ENCODE measurements at places on chromosomes 3 and 15.

GRCh38 chr3:33074217-33075067 lies 22.5 kb downstream of the GLB1 start:
- DNase-seq, result peak; percentile 74

DNA sequence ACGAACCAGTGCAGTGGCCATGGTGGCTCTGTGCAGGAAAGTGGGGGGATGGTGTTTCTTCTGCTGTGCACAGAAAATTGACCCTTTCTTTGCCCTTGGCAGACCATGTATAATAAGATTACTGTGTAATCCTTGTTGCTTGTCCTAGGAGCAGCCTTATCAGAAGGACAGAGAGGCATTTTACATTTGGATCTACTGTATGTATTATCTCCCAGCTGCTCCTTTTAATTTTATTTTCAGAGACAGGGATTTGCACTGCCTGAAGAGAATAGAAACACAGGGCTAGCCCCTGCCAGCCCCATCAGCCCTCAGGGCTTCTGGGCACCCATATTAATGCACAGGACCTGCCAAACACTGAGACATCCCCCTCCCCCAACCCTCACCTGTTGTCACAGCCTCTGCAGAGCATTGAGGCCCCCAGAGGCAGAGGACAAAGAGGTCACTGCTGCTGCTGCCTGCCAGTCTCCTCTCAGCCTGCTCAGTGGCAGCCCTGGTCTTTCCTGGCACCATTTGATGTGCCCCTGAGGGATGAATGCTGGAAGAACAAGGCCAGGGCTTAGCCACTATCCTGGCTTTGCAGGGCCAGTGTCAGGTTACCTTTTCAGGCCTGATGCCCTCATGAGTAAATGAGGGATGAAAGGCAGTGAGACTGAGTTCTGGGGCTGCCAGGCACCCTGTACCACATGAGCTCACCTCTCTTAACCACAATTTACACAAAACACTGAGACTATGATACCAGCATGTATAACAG lies 533.4 kb downstream of the NTRK3 start:
- no peak for DNase-seq

DNA sequence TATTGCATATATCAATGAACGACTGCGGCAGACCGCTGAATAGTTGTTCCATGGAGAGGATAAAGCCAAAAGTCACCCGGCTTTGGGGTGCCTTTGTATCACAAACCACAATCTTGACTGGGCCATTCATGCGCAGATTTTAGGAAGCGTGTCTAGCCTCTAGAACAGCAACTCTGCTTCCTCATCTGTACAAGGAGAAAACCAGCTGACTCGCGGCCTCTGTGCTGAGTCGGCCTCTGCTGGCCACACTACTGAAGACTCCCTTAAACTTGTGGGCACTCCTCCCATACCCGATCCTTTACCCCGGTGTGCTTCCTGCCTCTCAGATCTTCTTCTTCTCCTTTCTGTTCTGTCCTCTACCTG lies 872 bp downstream of the DLEC1 start:
- no peak for DNase-seq

DNA sequence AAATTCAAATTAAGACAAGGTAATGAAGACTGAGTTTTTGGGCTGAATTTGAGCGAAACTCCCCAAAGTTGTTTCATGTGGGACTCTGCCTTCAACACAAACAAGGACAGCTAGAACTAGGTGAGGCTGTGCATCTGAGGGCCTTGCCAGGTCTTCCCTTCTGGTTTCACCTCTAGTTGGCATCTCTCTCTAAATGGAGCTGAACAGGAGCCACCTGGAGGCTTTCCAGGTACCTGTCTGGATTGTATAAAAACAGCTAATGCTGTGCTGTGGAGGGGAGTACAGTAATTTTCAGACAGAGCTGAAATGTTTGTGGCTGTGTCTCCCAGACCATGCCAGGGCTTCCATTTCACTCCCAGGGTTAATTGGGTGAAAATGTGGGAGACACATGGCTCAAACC lies 27.1 kb downstream of the TRIM71 start:
- DNase-seq, result no peak

GRCh38 chr15:100807028-100807427 lies 72.6 kb upstream of the ALDH1A3 start:
- DNase-seq, result no peak

- no peak for DNase-seq
These were observed 36.9 kb downstream of the APBA2 start for GRCh38 chr15:28922707-28923012.

DNA sequence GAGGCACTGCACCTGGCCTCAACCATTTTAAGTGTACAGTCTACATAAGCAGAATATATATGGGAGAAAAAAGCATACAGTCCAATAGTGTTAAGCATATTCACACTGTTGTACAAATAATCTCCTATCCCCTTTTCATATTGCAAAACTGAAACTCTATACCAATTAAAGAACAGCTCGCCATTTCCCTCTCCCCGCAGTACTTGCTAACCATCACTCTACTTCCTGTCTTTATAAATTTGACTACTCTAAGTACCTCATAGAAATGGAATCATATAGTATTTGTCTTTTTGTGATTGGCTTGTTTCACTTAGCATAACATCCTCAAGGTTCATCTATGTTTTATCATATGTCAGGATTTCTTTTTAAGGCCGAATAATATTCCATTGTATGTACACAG lies 21.6 kb upstream of the TASOR start:
- no peak for DNase-seq

GRCh38 chr3:130669740-130670139 lies 76.9 kb downstream of the PIK3R4 start:
- DNase-seq, result no peak

- no peak for DNase-seq
These were observed 712 bp upstream of the MME start for GRCh38 chr3:155079468-155079745.

DNA sequence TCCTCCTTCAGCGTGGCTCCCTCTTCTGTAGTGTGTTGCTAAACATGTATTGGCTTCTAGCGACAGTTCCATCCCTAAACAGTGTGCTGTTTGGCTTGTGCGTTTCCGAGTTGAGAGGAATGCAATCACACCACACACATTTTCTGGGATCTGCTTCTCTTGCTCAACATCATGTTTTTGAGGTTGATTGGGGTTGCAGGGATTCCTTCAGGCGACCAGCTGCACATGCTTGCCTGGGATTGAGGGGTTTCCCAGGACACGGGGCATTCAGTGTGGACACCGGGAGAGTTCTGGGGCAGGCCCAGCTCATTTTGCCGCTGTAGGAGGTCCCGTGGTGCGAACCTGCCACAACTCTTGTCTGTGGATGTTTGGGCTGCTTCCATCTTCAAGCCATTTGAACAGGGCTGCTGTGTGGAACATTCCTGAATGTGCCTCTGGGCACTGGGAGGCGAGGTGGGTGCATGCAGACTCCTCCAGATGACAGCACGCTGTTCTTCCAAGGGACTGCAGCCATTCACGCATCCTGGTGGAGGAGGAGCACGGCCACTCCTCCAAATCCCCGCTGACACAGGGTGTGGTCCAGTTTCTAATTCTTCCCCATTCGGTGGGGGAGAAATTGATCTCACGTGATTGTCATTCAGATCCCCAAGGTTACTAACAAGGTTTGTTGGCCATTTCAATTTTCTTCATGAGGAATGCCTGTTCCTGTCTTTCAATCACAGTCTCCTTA lies 82.8 kb downstream of the PLXNA1 start:
- no peak for DNase-seq

DNA sequence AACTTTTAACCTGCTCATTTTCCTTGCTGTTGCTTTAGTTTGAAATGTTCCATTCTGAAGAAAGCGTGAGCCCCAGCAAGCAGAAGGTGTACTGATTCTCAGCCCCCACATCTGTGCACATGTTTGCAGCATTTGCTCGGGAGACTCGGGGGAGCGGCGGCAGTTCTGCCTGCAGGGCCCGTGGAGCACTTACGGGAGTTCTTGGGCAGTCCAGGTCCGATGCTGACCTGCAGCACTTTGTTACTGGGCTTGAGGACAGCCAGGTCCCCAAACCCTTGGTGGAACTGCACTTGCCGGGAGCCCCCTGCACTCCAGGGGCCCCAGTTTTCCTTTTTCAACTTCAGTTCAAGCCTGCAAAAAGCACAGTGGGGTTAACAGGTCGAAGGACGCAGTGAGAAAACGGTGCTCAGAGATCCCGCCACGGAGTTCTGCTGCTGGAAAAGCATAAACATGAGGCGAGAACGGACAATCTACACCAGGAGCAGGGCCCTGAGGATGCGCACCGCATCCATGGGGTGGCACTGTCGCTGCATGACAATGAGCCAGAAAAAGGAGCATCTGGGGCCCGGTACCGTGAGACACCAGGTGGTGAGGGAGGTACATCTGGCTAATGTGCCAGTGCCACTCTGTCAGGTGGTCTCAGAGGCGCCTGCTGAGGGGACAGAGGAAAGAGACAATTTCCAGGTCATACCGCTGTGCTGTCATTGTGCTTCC lies 45.6 kb upstream of the LDHAL6B start:
- DNase-seq, result no peak

DNA sequence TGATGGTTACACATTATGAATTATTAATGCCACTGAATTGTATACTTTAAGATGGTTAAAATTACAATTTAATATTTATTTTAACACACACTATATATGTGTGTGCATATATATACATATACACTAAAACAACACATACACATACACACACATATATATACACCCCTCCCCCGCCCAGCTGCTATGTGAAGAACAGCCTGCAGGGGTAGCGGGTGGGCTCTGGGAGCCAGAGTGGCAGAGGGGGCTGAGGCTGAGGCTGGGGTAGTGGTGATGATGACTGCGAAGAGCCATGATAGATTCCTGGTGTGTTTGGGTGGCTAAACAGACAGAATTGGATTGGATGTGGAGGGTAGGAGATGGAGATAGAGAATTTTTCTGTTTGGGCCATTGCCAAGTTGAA lies 39.4 kb upstream of the APEH start:
- DNase-seq, result no peak

DNA sequence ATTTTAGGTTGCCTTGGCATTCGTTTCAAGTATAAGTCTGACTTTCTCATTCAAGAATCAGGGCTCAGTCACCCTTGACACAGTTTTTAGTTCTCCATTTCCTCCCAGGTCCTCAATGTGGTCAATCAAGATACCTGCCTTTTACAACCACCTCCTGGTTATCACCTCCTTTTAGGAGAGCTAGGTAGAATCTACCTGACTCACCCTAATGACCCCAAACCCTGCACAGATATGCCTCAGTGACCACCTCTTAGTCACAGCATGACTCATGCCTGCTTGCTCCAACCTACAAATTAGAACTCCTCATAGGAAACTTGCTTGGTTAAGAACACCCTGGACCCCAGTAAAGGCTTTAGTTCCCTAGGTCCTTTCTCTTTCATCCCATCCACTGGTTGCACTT lies 22.5 kb downstream of the DMXL2 start:
- no peak for DNase-seq

DNA sequence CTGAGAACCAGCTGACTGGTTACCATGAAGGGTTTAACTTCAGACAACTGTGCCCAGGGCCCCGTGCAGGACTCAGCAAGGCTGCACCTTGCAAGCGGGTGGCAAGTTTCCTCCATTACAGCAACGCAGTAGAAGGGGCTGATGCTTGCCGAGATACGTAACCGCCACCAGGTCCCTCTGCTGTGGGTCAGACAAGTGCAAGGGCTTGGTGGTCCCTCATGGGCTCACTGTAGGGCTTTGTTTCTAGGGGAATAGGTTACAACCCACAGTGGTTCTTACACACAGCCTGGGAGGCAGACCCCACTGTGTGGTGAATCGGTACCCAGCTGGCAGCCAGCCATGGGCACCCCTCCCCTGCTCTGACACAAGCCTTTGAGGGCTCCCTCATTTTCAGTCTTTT lies 15.5 kb upstream of the SNRPA1 start:
- no peak for DNase-seq

- DNase-seq, result no peak
These were observed 33.4 kb downstream of the LSM3 start for GRCh38 chr3:14212032-14212431.

DNA sequence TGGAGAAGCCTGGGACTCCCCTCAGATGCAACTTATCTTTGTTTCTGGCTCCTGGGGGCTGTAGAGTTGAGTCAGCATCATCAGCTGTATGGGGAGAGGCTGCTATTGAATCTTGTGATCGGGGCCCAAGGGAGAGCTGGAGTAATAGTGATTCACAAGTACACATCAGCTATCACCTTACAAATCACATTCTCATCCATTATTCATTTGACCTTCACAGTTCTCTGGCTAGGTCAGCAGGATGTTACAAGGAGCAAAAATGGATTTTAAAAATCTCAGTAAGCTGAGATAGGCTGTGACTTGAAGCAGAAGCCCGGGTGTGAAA lies 175.0 kb downstream of the OPA1 start:
- DNase-seq, result no peak

DNA sequence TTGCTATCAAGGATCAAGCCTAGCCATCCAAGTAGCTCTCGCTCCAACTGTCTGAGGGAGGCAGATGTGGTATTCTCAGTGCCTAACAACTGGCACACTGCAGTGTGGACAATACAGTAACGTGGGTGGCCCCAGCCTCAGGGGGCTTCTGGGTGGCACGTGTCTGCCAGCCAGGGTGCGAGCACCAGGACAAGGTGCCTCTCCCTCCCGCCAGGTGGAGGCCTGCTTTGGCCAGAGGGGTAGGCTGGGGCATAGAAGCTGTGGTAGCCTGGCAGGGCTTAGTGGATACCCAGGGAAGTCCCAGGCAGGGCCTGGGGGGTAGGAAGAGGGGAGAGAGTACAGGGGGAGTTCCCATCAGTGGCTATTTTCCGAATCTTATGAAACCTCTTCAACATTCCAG lies 234.0 kb downstream of the PLCL2 start:
- DNase-seq, result no peak

DNA sequence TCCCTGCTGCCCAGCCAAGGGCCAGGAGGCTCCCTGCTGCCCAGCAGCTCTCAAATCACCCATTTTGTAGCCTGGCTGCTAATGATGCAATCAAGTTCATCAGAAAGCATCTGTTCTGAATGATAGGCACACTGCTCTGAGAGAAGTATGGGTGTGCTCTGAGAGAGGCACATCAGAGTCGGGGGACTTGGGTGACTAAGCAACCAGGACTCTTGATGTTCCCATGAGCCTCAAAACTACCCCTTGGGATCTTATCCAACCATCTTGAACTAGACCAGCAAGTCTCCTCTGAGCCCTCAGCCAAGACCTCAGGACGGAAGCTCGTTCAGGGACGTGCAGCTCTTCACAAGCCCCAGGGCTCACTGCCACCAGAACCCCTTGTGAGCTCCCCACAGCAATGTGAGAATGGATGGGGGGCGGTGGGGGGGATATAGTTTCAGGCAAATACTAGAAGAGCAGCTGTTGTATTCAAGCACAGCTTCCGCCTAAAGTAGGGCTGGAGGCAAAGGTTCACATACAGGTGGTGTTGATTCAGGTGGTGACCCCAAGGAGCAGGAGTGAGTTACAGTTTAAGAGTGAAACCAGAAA lies 52.2 kb upstream of the HES1 start:
- DNase-seq, result no peak

GRCh38 chr15:35944945-35945585 lies 399.1 kb upstream of the DPH6 start:
- DNase-seq, result no peak

DNA sequence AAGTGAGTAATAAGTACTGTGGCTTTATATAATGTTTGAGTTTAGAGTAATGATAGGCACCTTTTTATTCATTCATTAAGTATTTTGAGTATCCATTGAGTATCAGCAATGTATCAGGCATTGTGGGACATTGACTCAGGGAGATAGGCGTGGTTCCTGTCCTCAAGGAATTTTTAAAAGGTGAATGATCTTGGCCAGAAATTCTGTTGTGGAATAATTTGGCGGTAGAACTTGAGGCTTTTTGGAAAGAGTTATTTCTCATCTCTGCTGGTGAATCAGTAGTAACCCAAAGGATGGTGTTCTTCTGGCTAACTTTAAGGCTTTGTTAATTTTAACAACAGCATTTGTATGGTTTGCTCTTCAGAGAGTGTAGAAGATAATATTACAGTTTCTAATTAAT lies 2.0 kb downstream of the RAB7A start:
- DNase-seq, result no peak

GRCh38 chr3:186320862-186321568 lies 41.0 kb downstream of the DGKG start:
- DNase-seq, result no peak

Measured in activated CD4-positive, alpha-beta T cell treated with anti-CD3 and anti-CD28 coated beads, Interleukin-2, amount 50 U/mL, for 24 hours (primary cell).